ENCODE measurements at places on chromosomes 5 and 9.

DNA sequence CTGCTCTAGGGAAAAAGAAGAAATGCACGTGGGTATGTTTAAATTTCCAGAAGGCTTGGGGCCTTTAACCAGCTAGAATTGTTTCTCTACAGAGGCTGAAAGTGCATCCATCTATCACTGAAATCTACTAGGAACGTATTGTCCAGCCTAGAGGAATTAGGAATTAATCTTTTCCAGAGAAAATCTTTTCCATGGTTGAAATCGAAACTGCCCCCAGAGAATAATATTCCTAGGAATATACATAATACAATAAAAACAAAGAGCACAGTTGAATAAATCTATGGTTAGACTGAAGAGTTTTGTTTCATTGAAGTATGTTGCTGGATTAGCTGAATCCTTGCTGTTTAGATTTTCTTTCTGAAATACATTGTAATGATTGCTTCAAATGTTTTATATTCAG is 378.5 kb downstream of the PLK2 start:
- DNase-seq, result no peak

DNA sequence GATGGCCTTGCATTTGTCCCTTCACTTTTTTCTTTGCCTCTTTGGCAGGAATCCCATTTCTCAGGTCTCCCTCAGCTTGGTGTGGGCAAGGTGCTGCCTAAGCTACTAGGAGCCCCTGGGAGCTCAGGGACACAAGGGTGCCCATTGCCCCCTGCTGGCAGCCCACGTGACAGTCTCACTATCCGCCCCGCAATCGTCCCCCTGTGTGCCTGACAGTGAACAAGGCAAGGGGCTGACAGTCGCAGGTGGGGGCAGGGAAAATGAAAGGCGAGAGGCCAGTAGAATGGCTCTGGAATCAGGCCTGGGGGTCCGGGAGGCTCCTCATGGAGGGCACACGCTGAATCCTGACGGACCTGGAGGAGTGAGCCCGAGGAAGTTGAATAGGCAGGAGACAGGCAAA is 2.0 kb upstream of the PCDH12 start:
- DNase-seq, result no peak

- DNase-seq, result no peak
Observed at GRCh38 chr9:1473956-1474634, 423.9 kb downstream of the DMRT2 start.

GRCh38 chr5:14267166-14267838 is 124.2 kb downstream of the TRIO start:
- DNase-seq, result no peak

DNA sequence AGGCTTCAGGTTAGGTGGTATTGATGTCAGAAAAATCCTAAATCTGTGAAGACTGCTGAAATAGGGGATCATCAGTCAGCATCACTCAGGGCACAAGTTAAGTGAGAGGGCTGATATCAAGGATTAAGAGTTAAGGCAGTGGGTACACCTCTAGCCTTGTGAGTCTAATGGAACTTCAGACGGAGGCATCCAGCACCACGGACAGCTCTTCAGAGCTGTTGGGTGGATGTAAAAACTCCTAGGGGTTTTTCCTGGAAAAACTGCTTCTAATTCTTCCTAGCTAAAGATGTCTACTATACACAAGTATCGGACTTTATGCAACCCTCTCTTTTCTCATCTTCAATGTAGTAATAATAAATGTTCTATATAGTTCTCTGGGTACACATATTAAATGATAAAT is 165.9 kb downstream of the SH3GL2 start:
- no peak for DNase-seq

DNA sequence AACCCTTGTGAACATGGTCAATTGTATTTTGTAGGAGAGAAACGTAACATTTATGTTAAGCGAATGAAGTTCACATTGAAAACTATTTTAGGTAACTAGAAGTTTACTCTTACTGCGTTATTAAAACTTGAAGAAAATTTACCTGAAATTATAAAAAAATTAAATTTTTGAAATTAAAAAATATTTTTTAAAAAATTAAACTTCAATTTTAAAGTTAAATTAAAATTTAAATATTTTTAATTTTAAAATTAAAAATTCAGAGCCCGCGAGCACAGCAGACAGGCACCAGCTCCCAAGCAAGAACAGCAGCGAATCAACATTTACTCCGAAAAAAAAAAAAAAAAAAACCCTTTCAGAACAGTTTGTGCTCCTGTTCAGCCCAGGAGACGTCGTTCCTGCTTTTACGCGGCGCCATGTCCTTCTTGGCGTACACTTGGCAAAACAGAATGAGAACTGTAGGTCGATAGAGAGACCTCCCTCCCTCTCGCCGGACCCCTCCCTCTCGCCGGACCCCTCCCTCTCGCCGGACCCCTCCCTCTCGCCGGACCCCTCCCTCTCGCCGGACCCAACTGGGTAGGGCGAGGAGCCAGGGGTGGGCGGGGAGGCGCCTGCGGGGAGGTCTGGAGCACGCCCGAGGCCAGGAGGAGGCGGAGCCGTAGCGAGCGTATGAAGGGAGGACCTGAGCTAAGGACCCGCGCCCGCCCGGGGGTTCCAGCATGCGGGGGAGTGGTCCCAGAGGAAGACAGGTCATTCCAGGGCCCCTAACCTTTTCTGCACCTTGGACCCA is 235.8 kb downstream of the ROR2 start:
- DNase-seq, result peak; percentile 67

- peak; percentile 69 for DNase-seq
Observed at GRCh38 chr9:34171753-34172535, 6.9 kb upstream of the UBAP1 start.
